Effector memory CD8-positive, alpha-beta T cell (primary cell): ENCODE measurements at places on chromosomes 4 and X.

DNA sequence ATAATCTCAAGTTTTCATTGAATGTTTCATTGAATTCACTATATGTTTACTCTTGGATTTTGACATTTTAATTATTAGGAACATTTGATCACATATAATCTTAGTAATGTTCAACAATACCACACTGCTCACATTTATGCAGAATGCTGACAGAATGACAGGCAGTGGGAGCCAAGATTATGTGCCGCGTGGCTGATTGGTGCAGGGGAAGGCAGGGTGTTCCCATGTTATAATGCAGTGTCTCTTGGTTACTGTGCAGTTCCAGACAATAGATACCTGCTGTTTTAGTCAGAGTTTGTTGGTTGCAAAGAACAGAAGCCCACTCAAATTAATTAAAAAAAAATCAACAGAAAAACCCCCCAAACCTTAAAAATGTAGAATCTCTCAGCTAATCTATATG is 33.0 kb downstream of the FHIP1A start:
- no peaks in the 10 kb centered on the region for H3K36me3 ChIP-seq
- H3K4me3 ChIP-seq: no peak overlapping the region
- no peak overlapping the region for H3K27ac ChIP-seq
- H3K4me1 ChIP-seq: no peaks in the 10 kb centered on the region

- peak overlapping the region; percentile 81 for H3K4me3 ChIP-seq
- peaks cover 9% of the 10 kb centered on the region for H3K4me1 ChIP-seq
- DNase-seq: no peak
- H3K27me3 ChIP-seq: peaks cover 26% of the 10 kb centered on the region
Measured at GRCh38 chrX:24646745-24647182, 383 bp downstream of the PCYT1B start.

DNA sequence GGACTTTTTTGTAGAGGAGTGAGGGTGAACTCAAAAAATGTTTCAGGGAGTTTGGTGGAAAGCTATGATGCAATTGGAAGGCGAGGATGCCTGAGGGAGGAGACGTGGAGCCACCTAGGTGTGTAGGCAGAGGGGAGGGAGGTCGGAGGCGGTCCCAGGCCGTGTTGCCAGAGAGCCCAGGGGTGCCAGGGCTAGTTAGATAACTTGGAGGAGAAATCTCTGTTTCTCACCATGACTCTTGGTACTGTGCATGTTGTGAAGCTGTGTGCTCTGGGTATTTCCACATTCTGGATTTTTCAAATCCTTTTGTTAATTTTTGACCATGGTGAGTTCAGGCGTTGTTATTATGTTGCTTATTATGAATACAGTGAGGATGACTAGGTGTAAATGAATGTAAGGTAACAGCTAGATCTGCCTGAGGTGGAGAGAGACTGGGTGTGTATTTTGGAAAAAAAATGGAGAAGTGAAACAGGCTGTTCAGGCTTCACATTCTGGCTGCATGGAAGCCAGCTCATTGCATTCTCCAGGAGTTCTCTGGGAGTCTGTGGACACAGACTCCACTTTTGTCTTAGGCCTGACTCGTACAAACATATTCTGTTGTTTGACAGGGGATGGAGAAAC is 4.5 kb downstream of the RAB9A start:
- H3K27me3 ChIP-seq: no peaks in the 10 kb centered on the region
- H3K27ac ChIP-seq: peak overlapping the region; percentile 86
- peak overlapping the region; percentile 68 for H3K4me3 ChIP-seq
- peaks cover 11% of the 10 kb centered on the region for H3K36me3 ChIP-seq

- no peaks in the 10 kb centered on the region for H3K4me1 ChIP-seq
- no peak for DNase-seq
- H3K27ac ChIP-seq: no peak overlapping the region
Measured at GRCh38 chrX:129145385-129145784, 377.9 kb downstream of the SMARCA1 start.

DNA sequence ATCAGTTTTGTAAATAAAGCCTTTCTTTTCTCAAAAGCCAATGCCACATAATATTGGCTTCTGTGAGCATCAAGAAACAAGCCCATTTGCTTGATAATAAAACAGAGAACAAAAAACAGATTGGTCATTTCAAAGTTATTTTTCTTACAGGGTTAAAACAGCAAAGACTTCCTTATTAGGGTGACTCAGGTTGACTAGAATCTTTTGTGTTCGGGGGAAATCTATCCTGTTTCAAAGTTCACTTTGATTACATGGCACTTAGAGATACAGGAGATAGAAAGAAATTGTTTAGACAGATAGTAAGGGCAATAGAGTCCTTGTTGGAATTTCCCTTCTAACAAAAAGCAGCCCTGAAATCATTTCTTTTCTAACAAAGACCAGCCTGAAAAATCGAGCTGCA is 170.0 kb upstream of the GLRA2 start:
- no peak for DNase-seq
- no peaks in the 10 kb centered on the region for H3K27me3 ChIP-seq
- H3K36me3 ChIP-seq: no peaks in the 10 kb centered on the region
- H3K4me1 ChIP-seq: no peaks in the 10 kb centered on the region

DNA sequence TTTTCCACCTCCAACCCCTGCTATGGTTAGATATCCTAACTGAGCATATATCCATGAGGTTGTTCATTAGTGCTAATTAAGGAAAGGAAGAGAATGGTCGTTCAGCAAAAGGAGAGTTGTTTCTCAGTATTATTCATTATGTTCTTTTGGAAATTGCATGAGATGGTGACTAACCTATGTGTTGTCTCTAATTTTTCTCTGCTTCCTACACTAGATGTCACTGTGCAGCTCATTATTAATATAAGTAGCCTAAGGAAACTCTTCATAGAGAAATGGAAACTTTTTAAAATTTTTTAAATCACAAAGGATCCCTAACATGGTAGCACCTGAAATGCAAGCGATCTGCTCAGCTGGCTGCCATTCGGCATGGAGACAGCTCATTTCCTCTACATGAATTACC is 67.7 kb upstream of the FAM9A start:
- H3K36me3 ChIP-seq: no peaks in the 10 kb centered on the region
- peaks cover 2% of the 10 kb centered on the region for H3K4me1 ChIP-seq
- no peak for DNase-seq
- H3K27me3 ChIP-seq: peaks cover 25% of the 10 kb centered on the region
- H3K4me3 ChIP-seq: no peak overlapping the region

DNA sequence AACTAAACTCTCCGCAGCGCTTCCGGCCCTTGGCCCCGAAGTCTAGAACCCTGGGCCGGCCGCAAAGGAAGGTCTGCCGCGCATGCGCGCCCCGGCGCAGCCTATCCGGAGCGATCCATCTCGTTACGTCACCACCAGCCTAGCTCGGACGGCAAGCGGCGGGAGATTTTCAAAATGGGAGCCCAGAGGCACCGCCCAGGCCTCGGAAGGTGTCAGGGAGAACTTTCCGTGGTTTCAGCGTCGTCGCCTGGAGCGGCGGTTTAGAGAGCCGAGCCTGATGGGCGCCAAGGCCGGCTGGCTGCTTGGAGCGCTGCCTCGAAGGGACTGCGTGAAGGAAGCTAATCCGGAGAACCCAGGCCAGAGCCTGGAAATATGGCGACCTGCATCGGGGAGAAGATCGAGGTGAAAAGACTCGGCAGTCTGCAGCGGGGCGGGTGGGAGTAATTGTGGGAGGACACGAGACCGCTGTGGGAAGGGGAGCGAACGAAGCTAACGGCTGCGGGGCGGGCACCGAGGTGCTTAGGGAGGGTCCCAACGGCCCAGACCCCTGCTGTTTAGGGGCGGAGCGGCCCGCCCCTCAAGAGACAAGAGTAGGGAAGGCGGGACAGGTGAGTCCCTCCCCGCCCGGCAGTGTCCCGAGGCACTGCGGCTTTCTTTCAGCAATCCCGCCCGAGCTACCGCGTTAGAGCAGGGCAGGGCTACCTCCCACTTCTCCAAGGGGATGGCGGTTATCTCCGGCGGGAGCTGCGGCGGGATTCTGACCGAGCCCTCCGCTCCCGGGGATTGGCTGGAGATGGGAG is at the start of gene PLK4:
Gene PLK4 (plus strand): TSS at position 131 of the 800 bp plus-strand sequence. CDS start 242 bp downstream, at position 373.
- H3K4me3 ChIP-seq: peak within 1 kb of the TSS; percentile 100
- peak; percentile 91 for DNase-seq
- peaks cover 11% of the 10 kb centered on the region for H3K4me1 ChIP-seq

- no peak for DNase-seq
- no peaks in the 10 kb centered on the region for H3K27me3 ChIP-seq
- H3K4me1 ChIP-seq: no peaks in the 10 kb centered on the region
- peaks cover 3% of the 10 kb centered on the region for H3K36me3 ChIP-seq
- H3K4me3 ChIP-seq: no peak overlapping the region
Measured at GRCh38 chr4:26458157-26458561, 32.1 kb downstream of the CCKAR start.

- H3K27me3 ChIP-seq: no peaks in the 10 kb centered on the region
- peak overlapping the region; percentile 49 for H3K27ac ChIP-seq
- H3K4me3 ChIP-seq: no peak overlapping the region
- DNase-seq: no peak
- H3K4me1 ChIP-seq: peaks cover 21% of the 10 kb centered on the region
Measured at GRCh38 chr4:8405516-8405875, 35.0 kb downstream of the ACOX3 start.

DNA sequence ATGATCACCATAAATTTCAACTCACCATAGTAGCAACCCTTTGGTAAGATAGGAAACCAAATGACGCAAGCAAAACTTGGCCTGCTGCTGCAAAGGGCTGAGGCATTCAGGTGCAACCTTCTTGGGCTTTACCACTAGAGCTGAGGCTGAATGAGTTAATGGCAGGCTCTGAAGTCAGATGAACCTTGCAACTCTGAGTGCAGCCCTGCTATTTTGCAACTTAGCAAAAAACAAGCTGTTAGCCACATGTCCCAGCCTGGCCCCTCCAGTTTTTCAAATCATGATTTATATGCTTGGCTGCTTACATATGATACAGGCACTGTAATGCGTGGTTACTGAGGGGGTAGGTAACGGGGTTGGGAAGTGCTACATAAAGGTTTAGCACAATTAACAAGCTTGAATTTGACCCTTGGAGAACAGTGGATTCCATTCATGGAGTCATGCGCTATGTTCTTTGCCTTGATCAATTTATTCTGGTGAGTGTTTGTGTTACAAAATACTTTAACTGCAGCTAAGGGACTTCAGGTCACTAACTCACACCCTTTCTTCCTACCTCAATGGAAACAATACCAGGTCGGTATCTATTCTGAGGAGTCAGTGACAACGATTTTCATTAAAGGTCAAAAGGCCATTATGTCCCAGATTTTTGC is 80.5 kb upstream of the PPARGC1A start:
- no peaks in the 10 kb centered on the region for H3K27me3 ChIP-seq
- H3K27ac ChIP-seq: no peak overlapping the region
- H3K4me1 ChIP-seq: no peaks in the 10 kb centered on the region
- H3K36me3 ChIP-seq: no peaks in the 10 kb centered on the region
- no peak for DNase-seq
- no peak overlapping the region for H3K4me3 ChIP-seq

GRCh38 chr4:87258677-87259076 is 38.3 kb upstream of the KLHL8 start:
- H3K27me3 ChIP-seq: peaks cover 18% of the 10 kb centered on the region
- DNase-seq: no peak
- no peaks in the 10 kb centered on the region for H3K4me1 ChIP-seq
- H3K36me3 ChIP-seq: no peaks in the 10 kb centered on the region

DNA sequence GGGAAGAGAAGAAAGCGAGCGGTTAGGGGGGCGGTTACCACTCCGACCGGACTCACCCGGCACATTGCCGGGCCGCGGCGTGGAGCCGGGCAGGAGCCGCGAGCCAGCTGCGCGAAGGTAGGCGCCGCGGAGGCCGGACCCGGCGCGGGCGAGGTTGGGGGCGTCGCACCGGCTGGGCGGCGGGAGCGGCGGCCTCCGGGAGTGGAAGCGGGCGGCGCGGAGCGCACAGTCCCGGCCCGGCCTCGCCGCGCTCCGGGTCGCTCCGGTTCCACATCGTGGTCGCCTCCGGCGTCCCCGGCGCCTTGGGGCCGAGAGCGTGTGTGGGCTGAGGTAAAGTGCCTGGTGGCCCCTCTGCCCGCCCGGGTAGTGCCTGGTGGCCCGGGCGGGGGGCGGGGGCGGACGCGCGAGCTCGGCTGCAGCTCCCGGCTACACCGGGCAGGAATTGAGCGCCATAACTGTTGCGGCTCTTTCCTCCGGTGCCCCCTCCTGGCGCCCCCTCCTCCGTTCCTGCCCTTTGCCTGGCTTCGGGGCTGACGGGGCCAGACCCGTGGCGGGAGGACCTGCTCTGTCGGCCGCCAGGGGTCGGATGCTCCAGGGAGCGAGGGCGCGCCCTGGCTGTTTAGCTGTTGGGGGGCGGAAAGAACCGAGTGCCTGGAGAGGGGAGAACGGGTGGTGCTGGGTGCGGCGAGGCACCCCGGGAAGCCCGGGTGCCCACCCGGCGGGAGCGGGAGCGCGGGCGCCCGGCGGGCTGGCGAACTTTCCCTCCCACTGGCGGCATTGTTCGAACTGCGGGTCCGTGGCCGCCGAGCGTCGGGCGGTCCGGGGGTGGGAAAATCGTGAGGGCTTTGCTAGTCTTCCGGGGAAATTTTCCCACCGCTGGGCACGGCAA is 626 bp downstream of the JADE3 start:
- no peak overlapping the region for H3K27ac ChIP-seq
- H3K27me3 ChIP-seq: peaks cover 30% of the 10 kb centered on the region
- H3K36me3 ChIP-seq: peaks cover 3% of the 10 kb centered on the region
- DNase-seq: peak; percentile 12

DNA sequence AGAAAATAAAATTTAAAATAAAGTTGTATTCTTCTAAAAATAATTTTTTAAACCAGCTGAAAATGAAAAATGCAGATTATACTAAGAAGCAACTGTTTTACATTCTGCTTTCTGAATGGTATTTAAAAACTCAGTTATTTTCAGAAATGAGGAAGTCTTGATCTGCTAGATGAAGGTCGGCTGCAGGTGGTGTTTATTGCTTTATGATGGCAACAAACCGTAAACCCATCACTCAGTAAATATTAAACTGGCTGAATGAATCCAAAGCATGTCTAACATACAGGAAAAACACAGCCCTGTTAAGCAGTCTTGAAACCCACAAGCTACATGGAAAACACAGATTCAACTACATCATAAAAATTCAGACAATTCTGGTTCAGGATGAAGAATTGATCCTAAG is 29.3 kb downstream of the DYNLT3 start:
- no peak overlapping the region for H3K27ac ChIP-seq
- H3K4me1 ChIP-seq: no peaks in the 10 kb centered on the region
- H3K4me3 ChIP-seq: no peak overlapping the region
- peaks cover 7% of the 10 kb centered on the region for H3K27me3 ChIP-seq
- DNase-seq: no peak

DNA sequence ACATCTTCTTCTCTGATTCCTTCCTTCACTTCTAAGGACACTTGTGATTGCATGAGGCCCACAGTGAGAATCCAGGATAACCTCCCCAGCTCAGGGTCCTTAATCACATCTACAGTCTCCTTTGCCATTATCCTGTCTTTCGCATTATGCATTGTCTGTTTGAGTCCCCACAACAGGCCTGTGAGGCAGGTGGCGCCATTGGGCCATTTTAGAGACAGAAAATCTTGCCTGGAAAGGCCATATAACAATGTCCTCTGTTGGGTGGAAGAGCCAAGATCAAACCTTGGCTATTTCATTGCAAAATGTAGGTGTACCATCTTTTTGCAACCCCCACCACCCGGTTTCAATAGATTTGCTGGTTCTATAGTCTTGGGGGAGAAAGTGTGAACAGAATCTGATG is 11.8 kb upstream of the DCUN1D4 start:
- no peaks in the 10 kb centered on the region for H3K4me1 ChIP-seq
- no peaks in the 10 kb centered on the region for H3K36me3 ChIP-seq
- peaks cover 35% of the 10 kb centered on the region for H3K27me3 ChIP-seq
- peak; percentile 56 for DNase-seq
- no peak overlapping the region for H3K4me3 ChIP-seq
